Thoracic aorta (tissue), 2 donors: ENCODE measurements at places on chromosomes 5 and 9. TPM values are rescaled to one million over a fixed set of nuclear protein-coding genes. Genes with fewer than 3 reads are reported as not detected.

- H3K36me3 ChIP-seq: no peaks in the 10 kb centered on the region
- no peak overlapping the region for H3K4me3 ChIP-seq
- no peaks in the 10 kb centered on the region for H3K4me1 ChIP-seq
- no peak overlapping the region for H3K27ac ChIP-seq
- DNase-seq: no peak
- H3K27me3 ChIP-seq: no peaks in the 10 kb centered on the region
These were observed 74.2 kb downstream of the UGCG start for GRCh38 chr9:111970827-111971226.

GRCh38 chr5:39652036-39652435 is 227.3 kb upstream of the DAB2 start:
- no peak overlapping the region for H3K4me3 ChIP-seq
- no peaks in the 10 kb centered on the region for H3K4me1 ChIP-seq
- no peaks in the 10 kb centered on the region for H3K36me3 ChIP-seq

DNA sequence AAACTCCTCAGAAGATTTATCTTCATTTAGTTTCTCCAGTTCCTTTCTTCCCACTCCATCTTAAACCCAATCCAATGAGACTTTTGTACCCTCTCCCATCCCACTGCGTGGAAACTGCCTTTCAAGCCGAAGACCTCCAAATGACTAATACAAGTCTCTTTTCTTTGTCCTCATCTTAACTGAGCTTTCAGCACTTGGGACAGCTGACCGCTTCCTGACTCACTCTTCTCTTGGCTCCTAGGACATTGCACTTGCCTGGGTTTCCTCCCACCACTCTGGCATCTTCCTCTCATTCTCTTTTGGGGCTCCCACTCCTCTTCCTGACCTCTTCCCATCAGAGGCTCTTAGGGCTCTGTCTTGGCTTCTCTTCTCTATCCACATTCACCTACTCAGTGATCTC is 243.7 kb downstream of the HSPA4 start:
- H3K4me1 ChIP-seq: no peaks in the 10 kb centered on the region
- no peak for DNase-seq
- no peak overlapping the region for H3K4me3 ChIP-seq
- H3K27ac ChIP-seq: no peak overlapping the region

- H3K36me3 ChIP-seq: no peaks in the 10 kb centered on the region
- H3K27ac ChIP-seq: peak overlapping the region; percentile 64
- DNase-seq: no peak
These were observed 55.1 kb downstream of the ANKH start for GRCh38 chr5:14816374-14816998.

- H3K4me1 ChIP-seq: peaks cover 28% of the 10 kb centered on the region
- H3K36me3 ChIP-seq: no peaks in the 10 kb centered on the region
- H3K4me3 ChIP-seq: no peak overlapping the region
- no peak for DNase-seq
- H3K27me3 ChIP-seq: no peaks in the 10 kb centered on the region
These were observed 21.0 kb downstream of the ATOX1 start for GRCh38 chr5:151737431-151737830.

- no peak for DNase-seq
- no peak overlapping the region for H3K4me3 ChIP-seq
- H3K27ac ChIP-seq: no peak overlapping the region
- no peaks in the 10 kb centered on the region for H3K36me3 ChIP-seq
- no peaks in the 10 kb centered on the region for H3K4me1 ChIP-seq
These were observed 68.1 kb downstream of the MEGF10 start for GRCh38 chr5:127358740-127359139.

GRCh38 chr9:126058011-126058531 is 268.6 kb upstream of the MVB12B start:
- no peak overlapping the region for H3K27ac ChIP-seq
- no peaks in the 10 kb centered on the region for H3K27me3 ChIP-seq
- no peaks in the 10 kb centered on the region for H3K4me1 ChIP-seq
- DNase-seq: no peak
- no peak overlapping the region for H3K4me3 ChIP-seq
- H3K36me3 ChIP-seq: no peaks in the 10 kb centered on the region

GRCh38 chr9:79617395-79617794 is 45.6 kb downstream of the TLE4 start:
- H3K27me3 ChIP-seq: no peaks in the 10 kb centered on the region
- no peak for DNase-seq
- H3K27ac ChIP-seq: no peak overlapping the region

GRCh38 chr9:79409182-79409823 is 162.5 kb upstream of the TLE4 start:
- no peaks in the 10 kb centered on the region for H3K4me1 ChIP-seq
- no peak for DNase-seq
- H3K4me3 ChIP-seq: no peak overlapping the region
- H3K36me3 ChIP-seq: no peaks in the 10 kb centered on the region

DNA sequence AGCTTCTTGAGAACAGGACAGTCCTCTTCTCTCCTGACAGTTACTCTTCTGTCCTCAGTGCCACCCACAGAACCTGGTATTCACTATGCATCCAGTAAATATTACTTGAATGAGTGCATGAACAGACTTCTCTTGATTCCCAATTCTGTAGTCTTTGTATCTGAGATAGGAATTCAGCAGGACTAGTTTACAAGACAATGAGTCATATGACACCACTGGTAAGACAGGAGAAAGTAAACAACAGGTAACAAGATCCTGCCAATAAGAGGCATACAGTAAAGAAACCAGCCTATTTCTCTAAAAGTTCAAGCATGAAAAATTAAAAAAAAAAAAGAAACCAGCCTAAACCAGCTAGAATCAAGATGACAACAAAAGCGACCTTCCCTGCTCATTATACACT is 6.2 kb downstream of the ZNF883 start:
- no peaks in the 10 kb centered on the region for H3K36me3 ChIP-seq
- no peaks in the 10 kb centered on the region for H3K27me3 ChIP-seq
- H3K4me1 ChIP-seq: no peaks in the 10 kb centered on the region
- no peak overlapping the region for H3K27ac ChIP-seq
- H3K4me3 ChIP-seq: no peak overlapping the region
- DNase-seq: no peak

GRCh38 chr5:78923622-78923970 is 61.5 kb downstream of the ARSB start:
- H3K36me3 ChIP-seq: no peaks in the 10 kb centered on the region
- H3K4me1 ChIP-seq: no peaks in the 10 kb centered on the region
- no peak for DNase-seq
- no peak overlapping the region for H3K4me3 ChIP-seq
- H3K27ac ChIP-seq: no peak overlapping the region

DNA sequence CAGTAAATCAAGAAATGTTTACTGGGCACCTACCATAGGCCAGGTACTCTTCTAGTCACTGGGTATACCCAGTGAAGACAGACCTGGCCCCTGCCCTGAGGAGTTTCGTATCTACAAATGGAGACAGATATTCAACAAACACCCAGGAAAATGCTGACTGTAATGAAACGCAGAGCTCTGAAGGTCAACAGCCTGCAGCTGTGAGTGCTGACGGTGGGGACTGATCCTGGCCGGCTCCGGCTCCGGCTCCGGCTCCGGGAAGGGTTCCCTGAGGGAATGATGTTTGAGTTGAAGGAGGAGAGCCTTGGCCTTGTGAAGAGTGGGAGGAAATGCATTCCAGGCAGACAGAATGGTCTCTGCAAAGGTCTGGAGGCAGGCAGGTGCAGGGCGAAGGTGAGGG is 23.1 kb downstream of the FGFR4 start:
- DNase-seq: no peak
- H3K4me1 ChIP-seq: no peaks in the 10 kb centered on the region
- no peaks in the 10 kb centered on the region for H3K27me3 ChIP-seq
- H3K4me3 ChIP-seq: no peak overlapping the region
- no peaks in the 10 kb centered on the region for H3K36me3 ChIP-seq

- H3K27ac ChIP-seq: no peak overlapping the region
- no peaks in the 10 kb centered on the region for H3K36me3 ChIP-seq
- no peak for DNase-seq
These were observed 624.0 kb upstream of the KLF4 start for GRCh38 chr9:108113596-108113995.

GRCh38 chr5:139315056-139315615 is 21.6 kb downstream of the MATR3 start:
- no peak for DNase-seq
- no peak overlapping the region for H3K27ac ChIP-seq
- peaks cover 35% of the 10 kb centered on the region for H3K36me3 ChIP-seq
- H3K4me3 ChIP-seq: no peak overlapping the region
- no peaks in the 10 kb centered on the region for H3K27me3 ChIP-seq

DNA sequence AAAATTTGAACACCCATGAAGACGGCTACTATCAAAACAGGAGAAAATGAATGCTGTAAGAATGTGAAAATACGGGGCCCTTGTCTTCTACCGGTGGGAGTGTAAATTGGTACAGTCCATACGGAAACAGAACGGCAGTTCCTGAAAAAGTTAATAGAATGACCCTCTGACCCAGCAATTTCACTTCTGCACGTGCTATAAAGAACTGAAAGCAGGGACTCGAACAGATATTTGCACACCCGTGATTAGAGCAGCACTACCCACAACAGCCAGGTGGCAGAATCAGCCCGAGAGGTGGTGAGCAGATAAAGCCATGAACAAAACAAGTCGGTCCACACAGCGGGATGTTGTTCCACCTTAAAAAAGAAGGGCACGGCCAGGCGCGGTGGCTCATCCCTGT is 22.6 kb upstream of the SLC12A7 start:
- no peaks in the 10 kb centered on the region for H3K27me3 ChIP-seq
- no peak overlapping the region for H3K27ac ChIP-seq
- H3K4me3 ChIP-seq: no peak overlapping the region
- no peaks in the 10 kb centered on the region for H3K4me1 ChIP-seq
- no peak for DNase-seq

DNA sequence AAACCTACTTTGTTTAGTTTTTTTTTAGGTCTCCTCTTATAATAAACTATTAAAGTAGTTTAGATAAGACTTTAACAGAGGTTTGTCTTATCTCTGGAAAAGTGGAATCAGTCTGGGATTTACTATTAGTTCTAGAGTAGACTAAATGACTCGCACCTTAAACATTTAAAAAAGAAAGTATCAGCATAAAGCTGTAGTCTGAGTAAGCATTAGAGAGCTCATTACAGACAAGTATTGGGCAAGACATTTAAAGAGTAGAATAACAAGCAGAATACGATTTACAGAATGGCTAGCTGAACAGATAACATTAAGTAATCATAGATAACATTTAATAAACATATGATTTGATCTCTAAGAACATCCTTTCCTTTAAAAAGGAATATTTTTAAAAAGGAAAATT is 226.0 kb upstream of the DMAC1 start:
- no peaks in the 10 kb centered on the region for H3K4me1 ChIP-seq
- no peaks in the 10 kb centered on the region for H3K27me3 ChIP-seq
- no peak overlapping the region for H3K4me3 ChIP-seq
- H3K27ac ChIP-seq: no peak overlapping the region

DNA sequence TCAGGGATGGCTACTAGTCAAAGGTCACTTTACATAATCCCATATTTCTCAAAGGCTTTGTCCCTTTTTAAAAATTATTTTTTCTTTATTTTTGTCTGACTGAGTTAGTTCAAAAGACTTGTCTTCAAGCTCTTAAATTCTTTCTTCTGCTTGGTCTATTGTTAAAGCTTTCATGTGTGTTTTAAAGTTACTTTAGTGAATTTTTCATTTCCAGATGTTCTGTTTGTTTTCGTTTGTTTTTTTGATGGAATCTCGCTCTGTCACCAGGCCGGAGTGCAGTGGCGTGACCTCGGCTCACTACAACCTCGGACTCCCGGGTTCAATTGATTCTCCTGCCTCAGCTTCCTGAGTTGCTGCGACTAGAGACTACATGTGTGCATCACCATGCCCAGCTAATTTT is 55.0 kb upstream of the SNCAIP start:
- no peak for DNase-seq
- H3K36me3 ChIP-seq: no peaks in the 10 kb centered on the region
- no peak overlapping the region for H3K4me3 ChIP-seq

The PIP5K1B gene
- 3.9 TPM for total RNA-seq

The SMIM32 gene
- total RNA-seq: not detected

The HTR1A gene
- total RNA-seq: not detected

The FYB1 gene
- 29.8 TPM for total RNA-seq

The S1PR3 gene
- total RNA-seq: 125 TPM

The MORN5 gene
- total RNA-seq: not detected
